Ecto neural progenitor cell (in vitro differentiated cells): ENCODE measurements at places on chromosomes 12 and 14.

DNA sequence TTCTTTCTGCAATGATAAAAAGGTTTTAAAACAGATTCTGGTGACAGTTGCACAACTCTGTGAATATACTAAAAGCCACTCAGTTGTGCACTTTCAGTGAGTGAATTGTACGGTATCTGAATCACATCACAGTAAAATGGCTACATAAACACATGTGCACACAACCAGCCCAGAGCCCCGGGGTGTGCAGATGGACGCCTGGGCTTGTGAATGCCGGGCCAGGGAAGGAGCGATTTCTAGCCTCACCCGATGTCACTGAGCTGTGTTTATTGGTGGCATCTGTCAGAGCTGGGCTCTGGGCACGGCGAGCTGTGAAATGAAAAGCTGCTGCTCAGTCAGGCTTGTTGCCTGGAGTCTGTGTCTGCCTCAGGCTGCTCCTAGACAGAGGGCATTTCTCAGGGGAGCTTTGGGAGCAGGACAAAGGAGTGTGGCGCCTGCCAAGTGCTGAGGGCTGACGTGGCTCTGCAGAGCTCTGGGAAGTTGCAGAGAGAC is 25.9 kb downstream of the RHOF start:
- DNase-seq, result no peak

GRCh38 chr12:121034616-121035305 is 4.3 kb downstream of the OASL start:
- DNase-seq, result no peak

- DNase-seq, result no peak
Observed at GRCh38 chr12:87320724-87321123, 708.5 kb downstream of the C12orf50 start.

DNA sequence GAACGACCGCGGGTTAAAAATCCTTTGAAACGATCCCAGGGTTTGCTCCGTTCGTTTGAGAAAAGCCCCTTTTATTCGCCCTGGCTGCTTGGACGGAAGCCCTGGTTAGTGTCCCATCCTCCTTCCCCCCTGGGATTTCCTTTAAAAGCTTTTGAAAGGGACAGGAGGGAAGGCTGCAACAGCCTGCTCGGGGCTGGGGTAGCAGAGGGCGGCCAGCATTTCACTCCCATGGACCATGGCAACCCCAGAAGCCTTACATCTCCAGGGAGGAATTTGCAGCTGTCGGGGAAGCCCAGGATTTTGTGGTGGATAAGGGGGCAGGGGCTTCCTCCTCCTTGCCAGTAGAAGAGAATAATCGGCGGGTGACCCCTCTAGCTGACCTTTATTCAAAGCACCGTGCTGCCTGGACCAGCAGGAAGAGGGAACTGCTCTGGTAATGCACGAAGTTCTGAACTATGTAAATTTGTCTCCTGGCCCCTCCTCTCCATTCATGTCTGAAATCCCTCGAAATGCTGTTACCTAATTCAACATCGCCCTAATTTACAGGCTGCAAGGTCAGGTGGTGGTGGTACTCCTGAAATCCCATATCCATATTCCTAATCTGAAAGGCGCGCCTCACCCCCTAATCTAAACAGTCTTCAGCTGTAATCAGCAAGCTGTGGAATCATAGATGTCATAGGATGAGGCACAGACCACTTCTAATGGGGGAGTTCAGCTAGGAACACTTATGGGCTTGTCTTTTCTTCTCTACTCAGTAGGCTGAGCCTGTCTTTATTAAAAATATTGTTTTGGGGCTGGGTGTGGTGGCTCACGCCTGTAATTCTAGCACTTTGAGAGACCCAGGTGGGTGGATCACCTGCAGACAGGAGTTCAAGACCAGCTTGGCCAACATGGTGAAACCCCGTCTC is 1.0 kb upstream of the CLIP1 start:
- peak; percentile 95 for DNase-seq

DNA sequence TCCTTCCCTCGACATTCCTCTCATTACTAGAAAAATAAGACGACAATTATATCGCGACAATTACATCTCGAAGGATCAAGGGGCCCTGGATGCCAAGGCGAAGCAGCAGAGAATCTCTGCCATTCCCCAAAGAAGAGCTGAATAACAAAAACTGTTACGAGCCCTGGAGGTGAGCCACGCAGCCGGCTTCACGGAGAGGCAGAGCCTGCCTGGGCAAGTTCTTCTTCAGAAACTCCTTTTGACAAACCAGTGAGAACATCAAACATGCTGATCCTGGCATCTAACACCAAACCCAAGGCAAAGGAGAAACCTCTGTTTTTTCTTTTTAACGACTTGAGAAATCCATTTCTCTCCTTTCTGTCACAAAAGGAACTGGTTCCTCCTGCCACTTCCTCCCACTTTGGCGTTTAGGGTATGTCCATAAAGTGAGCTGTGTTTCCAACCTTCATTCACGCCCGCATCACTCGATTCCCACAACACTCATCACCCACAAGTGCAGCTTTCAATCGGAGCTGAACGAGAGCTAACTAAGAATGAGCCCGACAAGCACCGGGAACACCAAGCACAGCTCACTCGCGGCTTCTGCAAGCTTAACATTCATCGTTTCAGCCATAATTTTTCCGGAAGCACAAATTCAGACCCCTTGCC is 21.5 kb downstream of the CCDC88C start:
- no peak for DNase-seq

DNA sequence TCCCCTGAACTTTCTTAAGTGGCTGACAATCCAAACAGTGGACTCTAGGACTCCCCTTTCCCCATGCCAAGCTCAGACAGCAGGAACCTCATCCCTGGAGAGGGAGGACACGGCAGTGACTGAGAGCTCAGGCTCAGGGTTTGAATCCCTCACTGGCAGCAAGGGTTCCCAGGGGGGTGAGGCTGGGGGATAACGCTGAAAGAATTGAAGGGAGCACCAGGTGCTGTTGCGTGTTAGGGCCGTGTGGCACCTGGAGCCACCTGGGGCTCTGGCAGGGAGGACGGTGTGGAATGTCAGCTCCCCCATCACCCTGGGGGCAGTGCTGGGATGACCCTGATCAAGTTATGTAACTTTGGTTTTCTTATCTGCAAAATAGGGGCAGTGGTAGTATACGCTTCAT is 40.1 kb downstream of the ANO2 start:
- peak; percentile 41 for DNase-seq

GRCh38 chr14:100874051-100874410 is 29.5 kb downstream of the RTL1 start:
- DNase-seq, result no peak

GRCh38 chr14:93183596-93184317 is 940 bp downstream of the MOAP1 start:
- DNase-seq, result no peak

GRCh38 chr12:69822201-69822860 is 2.7 kb upstream of the MYRFL start:
- no peak for DNase-seq

DNA sequence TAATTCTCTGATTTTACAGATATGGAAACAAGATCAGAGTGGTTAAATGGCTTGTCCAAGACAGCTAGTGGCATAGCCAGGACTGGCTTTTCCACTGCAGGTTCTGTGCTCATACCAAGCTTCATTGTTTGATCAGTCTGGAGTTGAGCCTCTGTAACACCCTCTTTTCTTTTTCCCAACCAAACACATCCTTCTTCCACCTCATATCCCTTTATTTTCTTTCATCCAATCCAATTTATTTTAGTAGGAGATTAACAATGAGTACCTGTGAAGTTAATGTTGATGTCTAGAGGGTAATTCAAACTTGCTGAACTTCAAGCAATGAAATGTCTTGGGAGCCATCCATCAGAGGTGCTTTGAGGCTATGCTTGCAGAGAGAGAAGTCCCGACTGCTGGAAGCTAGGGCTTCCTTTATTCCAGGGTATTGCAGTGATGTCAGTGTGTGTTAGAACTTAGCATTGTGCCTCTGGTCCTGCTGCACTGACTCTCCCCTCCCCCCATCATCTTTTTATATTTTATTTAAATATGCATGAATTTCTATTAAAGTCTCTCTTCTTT is 452.1 kb upstream of the PDE3A start:
- no peak for DNase-seq

DNA sequence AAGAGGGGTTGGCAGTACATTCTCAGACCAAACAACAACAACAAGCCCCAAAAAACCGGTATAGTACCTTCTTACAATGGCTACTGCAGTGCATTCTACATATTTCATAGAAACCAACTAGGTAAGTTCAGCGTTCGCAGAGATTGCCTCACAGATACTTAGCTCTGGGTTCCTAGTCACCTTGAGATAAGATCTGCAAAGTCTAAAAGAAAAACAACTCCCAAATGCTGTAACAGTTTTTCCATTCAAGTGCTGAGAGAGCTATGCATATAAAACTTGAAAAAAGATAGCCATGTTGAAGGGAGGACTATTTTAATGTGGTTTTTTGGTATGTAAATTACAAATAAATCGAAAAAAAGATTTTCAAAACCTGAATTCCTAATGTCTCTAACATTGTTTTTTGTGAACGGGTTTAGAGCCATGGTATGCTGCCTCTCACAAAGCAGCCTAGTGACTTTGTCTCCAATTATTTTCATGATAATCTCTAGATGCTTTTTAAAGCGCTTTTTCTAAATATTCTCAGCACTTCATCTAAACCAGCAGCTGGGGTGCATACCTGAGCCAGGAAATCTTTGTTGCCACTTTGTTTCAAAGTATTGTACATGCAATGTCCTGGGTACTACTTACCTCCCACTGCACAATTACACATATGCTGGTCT is 56.6 kb upstream of the CRACR2A start:
- no peak for DNase-seq

GRCh38 chr12:13278249-13278787 is 81.8 kb downstream of the EMP1 start:
- peak; percentile 91 for DNase-seq

- no peak for DNase-seq
Observed at GRCh38 chr14:50601394-50601793, 41.4 kb downstream of the ATL1 start.

DNA sequence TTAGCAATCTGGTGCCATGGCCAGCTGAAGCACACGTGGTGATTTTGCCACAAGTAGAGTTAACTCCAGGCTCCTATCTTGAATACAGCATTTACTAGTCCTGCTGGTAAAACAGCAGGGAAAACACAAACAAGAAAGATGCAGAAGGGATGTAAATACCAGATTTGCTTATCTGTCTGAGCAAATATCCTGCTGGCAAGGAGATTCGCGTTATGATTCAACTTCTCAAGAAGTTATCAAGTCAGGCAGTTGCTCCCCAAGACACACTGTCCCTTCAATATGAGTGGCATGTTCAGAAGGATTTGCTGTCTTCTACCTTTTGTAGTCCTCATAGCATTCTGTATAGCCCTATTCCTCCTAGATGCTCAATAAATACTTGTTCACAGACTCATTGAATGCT is 171.2 kb upstream of the EGLN3 start:
- DNase-seq, result no peak

DNA sequence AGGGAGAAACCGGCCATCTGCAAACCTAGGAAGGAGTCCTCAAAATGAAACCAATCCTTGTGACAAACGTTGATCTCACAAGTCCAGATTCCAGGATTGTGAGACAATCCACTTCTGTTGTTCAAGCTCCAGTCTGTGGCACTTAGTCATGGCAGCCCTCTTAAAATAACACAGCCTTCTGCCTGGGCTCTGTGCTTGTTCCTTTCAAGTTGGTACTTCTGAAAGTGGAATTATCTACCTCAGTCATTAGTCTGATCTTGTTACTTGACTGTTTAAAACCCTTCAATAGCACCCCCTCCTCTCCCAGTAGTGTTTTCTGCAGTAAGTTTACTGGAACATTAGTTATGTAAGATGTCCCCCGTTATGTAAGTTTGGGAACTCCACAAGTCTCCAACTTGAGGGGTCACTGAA is 111.0 kb upstream of the HIF1A start:
- no peak for DNase-seq

- no peak for DNase-seq
Observed at GRCh38 chr12:103524238-103524875, 28.6 kb upstream of the C12orf42 start.

GRCh38 chr12:92533280-92533890 is 169.4 kb upstream of the PLEKHG7 start:
- DNase-seq, result no peak

- no peak for DNase-seq
Observed at GRCh38 chr12:47903927-47904712, 674 bp downstream of the VDR start.

- DNase-seq, result no peak
Observed at GRCh38 chr14:90828642-90829487, 12.6 kb upstream of the TTC7B start.

DNA sequence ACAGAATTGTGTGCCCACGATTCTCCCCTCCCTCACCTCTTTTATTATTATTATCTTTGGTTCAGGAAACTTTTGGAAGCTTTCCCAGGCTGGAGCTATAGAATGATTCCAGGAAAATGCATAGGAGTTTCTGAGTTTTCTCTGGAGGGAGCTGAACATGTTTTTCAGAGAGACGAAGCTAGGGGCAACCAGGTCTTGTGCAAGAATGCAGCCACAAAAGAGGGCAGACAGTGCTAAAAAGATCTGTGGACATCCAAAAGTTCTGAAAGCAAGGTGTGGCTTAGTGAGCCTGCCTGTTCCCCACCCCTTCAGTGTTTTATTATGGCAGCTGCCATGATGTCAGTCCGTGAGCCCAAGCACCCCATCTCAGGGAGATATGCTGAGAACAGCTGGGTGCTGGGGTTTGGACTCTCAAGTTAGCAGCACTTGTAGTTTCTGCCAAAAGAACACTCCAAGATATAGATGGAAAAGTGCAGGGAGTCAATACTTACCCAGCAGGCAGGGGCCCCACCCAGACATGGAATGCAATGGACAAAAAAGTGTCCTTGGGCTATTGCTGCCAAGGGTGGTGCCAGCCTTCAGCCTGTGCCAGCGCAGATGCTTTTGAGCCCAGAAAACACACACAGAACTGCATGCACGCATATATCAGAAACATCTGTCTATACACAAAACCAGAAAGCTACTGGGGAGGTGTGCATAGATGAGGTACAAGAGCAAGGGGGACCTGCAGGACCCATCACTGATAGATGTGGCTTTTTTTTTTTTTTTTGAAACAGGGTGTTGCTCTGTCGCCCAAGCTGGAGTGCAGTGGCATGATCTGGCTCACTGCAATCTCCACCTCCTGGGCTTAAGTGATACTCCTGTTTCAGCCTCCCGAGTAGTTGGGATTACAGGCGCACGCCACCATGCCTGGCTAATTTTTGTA is 17.0 kb upstream of the IRF2BPL start:
- DNase-seq, result no peak

DNA sequence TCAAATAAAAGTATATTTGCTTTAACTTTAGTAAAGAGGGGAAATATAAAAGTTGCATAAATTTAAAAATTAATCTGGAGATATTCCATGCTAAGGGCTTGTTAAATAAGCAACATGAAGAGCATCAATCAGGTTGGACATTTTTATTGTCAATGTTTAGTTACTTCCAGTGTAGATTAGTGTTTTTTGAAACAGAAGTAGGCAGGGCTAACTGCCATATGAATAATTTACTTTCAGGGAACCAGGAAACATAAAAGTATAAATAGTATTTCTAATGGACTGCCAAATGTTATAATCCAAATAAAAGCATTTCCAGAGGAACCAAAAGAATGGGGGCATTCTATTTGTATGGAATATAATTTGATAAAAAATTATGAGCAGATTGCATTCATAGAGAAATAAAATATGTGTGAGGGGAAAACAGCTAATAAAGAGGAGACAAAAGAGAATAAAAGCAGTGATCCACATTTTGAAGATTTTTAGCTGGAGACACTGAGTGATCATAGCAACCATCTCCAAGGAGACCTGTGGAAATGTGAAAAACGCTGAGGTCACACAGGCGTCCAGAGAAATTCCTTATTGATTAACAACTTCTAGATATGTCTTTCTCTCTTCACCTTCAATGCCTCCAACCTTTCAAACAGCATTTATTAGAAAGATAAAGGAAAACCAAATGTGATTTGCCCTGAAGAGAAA is 70.8 kb downstream of the SRGAP1 start:
- no peak for DNase-seq

- DNase-seq, result no peak
Observed at GRCh38 chr14:91232603-91233002, 11.9 kb downstream of the GPR68 start.
